Renal cortical epithelial cell (primary cell): ENCODE measurements at places on chromosomes 7 and 10. TPM values are rescaled to one million over a fixed set of nuclear protein-coding genes. Genes with fewer than 3 reads are reported as not detected.

The ADAM22 gene
- total RNA-seq, result 1.2 and 1.6 TPM in 2 replicates

The ST8SIA6 gene
- 0.17 and 0.20 TPM in 2 replicates for total RNA-seq

The CNTNAP2 gene
- 0.25 and 12.9 TPM in 2 replicates for total RNA-seq

The CD36 gene
- total RNA-seq, result 0.52 and 0.70 TPM in 2 replicates

The OR9A2 gene
- total RNA-seq, result not detected in 2 replicates

The PDE1C gene
- total RNA-seq, result 2.3 and 6.1 TPM in 2 replicates

The UTF1 gene
- not detected in 2 replicates for total RNA-seq

The GRM3 gene
- total RNA-seq, result not detected in 2 replicates

The SDHAF3 gene
- total RNA-seq, result 6.4 and 11.6 TPM in 2 replicates

The PNLIPRP3 gene
- total RNA-seq, result not detected in 2 replicates

The SPDYE6 gene
- total RNA-seq, result not detected in 2 replicates

The TMEM273 gene
- total RNA-seq, result not detected in 2 replicates

The LRRTM3 gene
- total RNA-seq, result not detected in 2 replicates

The PPP2R2D gene
- total RNA-seq, result 36.8 and 54.6 TPM in 2 replicates

The FAM24A gene
- total RNA-seq, result not detected in 2 replicates

The DPP6 gene
- 0.05 TPM in 1 of 2 replicates, not detected in the other for total RNA-seq

The CRYGN gene
- not detected in 2 replicates for total RNA-seq
